ENCODE measurements at places on chromosomes 5 and 9.

DNA sequence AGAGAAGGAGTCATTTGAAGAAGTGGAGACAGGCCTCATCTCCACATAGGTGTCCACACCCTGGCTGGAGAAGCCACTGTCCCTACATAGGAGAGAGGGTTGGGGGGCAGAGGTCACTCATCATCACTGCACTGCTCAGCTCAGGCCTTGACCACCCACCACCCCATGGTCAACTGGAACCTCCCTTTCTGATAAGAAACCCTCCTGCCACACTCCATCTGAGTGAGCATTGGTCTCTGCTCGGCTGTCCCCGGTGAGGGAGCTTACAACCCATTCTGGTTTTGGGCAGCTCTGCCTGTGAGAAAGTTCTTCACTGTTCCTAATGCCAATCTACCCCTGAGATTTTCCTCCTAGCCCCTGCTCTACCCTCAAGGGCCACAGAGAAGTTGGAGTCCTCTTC lies 28.8 kb downstream of the CSF1R start:
- DNase-seq: no peak

DNA sequence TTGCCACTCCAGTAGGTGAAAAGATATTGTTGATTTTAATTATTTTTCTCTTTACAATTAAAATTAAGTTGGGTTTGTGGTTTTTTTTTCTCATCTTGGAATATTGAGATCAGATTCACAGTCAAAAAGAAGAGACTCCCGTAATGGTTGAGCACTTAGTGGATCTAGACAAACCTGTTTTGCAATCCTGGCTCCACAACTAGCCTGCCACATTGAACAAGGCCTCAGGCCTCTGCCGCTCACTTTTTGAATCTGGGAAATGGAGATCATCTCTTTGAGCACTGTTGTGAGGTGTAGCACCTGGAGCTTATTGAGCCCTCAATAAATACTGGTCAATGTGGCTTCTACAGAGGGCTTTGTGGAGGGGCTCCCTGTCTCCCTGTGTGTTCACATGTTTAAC lies 37.1 kb upstream of the RARS1 start:
- DNase-seq: no peak

GRCh38 chr5:148979083-148979723 lies 83.7 kb downstream of the SH3TC2 start:
- DNase-seq: peak; percentile 60

DNA sequence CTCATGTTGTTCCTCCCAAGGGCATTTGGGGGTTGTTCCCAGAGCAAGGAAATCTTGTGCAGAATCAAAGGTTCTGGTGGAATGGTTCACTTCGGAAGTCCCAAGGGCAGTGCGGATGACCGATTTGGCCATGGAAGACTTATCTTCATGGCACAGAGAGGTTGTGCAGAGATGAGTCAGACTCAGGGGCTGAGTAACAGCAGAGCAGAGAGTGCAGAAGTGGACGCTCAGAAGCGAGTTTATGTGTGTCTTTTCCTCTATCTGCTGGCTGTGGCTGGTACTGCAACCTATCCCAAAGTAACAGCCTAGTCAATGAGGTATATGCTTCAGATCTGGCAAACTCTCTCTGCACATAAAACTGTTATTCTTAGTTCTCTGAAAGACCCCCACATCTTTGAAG lies 118.1 kb downstream of the DPYSL3 start:
- DNase-seq: peak; percentile 81

DNA sequence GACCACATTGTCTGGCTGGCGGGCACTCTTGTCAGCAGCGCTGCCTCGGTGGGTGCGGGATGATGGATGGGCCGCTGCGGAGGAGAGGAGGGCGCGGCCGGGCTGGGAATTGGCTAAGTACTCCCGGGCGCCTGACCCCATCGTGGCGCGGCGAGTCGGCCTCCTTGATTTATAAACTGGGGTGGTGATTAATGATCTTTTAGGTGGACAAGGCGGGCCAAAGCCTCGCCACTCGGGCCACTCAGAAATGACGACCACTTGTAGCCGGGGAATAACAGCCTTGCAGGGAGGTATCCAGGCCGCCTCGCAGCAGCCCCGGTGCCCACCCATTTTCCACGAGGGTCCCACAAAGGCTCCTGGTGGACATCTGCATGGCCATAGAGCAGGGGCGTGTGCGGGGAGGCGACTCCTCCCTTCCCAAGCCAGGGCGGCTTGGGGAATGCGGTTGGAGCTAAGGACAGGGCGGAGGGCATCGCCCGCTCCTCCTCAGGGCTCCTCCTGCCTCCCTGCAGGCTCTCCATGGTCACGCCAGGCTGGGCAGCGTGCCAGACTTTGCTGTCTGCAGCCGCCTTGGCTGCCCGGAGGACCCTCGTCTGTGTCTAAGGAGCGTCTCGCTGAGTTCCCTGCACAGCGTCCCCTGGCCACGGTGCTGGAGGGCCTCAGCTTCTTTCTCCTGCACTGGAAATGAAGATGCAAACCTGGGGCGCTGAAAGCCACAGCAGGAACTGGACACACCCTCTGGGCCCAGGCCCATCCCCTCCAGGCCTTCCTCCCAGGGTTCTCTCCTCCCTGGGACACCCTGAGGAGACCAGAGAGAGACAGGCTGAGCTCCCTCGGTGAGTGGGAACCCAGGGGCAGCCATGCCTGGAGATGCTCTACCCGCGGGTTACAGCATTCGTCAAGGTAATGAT lies 287.4 kb upstream of the IRX4 start:
- DNase-seq: no peak

DNA sequence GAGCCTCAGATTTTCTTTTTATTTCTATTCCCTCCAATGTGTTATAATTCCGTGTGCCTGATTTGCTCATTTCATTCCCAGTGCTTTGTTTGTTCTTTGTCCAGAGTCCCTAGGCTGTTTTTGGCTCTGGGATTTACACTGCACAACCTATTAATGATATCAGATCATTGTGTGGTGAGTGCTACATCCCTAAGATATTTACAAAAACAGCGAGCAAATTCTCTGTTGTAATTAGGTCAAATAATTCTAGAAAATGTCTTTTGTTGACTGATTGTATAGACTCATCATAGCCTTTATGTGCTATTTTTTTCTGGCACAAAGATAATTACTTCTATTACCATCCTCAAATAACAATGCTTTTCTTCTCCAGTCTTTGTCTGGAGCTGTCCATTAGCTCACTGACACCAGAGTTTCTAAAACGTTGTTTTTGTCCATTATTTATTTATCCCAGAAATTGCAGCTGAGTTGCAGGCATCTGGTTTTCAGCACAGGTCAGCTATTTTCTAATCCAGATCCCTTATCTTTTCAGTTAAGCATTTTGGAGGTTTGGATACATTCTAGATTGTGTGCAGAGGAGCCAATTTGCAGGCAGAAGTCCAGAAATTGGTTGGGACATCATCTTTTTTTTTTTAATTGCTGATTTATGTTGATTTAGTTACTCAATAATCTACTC lies 379.9 kb upstream of the DMAC1 start:
- no peak for DNase-seq

DNA sequence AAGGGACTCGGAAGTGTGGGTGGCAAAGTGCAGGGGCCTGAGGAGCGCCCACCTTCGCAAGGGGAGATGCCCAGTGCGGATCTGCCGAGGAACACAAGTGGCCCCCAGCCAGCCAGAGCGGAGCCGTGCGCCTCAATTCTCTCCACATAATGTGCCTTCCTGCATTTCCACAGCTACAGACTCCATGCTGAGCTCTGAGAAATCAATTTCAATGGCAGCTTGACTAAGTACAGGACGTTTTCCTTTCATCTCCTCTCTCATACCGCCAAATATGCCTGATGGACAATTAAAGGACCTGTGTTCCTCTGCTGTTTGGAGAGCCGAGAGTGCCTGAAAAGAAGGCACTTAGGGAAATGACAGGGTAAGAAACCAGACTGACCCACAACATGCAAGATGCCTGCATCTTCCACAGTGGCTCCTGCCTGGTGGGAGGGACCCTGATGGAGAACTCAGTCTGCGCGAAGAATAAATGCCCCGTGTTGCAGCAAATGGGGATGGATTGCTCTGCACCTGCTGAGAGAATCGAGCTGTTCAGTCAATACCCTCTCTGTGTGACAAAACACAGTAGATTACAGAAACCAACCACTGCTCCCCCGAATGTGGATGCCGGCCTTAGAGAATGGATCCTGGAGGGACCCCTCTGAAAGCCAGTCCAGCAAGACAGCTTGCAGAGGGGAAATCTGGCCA lies 38.6 kb upstream of the OLFM1 start:
- DNase-seq: no peak

DNA sequence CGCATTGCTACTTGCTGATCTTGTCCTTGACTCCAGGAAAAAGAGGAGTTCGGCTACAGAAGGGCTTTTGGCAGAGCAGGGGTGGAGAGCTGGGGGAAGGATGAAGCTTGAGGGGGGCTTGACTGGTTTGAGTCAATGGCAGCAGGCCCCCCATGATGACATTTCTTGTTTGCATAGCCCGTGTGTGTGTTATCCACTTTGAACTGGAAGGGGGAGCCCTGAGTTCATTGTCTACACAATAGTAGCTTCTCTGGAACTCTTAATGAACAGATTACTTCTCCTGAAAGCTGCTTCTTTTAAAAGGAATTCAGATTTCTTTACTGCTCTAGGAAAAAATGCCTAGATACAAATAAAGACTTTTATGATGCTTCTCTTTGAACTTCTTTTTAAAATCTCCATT lies 2.3 kb downstream of the IFNB1 start:
- DNase-seq: no peak

- peak; percentile 77 for DNase-seq
Observed at GRCh38 chr5:56200971-56201666, 32.0 kb downstream of the ANKRD55 start.

DNA sequence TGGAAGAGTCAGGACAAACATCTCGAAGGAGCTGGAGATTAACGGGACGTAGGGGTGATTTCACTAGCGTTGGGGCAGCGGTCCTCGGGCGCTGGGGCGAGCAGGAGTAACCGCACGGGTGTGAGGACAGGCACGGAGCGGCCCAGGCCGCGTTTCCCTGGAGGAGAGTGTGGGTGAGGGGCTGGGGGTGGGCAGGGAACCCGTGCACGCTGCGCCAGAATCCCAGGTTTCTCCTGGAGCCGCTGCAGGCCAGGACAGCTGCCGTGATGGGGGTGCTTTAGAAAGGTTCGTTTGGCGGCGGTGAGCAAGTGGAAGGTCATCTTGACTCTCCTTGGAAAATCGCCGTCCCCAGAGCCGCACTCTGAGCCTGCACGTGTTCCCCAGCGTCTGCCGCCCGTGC lies 290.2 kb upstream of the IRX1 start:
- no peak for DNase-seq

Measured in AG20443 (cell line).